NCI-H2029 treated with DMSO at 0.1 percent for 48 hours (cell line): ENCODE measurements at places on chromosomes 2 and 18.

DNA sequence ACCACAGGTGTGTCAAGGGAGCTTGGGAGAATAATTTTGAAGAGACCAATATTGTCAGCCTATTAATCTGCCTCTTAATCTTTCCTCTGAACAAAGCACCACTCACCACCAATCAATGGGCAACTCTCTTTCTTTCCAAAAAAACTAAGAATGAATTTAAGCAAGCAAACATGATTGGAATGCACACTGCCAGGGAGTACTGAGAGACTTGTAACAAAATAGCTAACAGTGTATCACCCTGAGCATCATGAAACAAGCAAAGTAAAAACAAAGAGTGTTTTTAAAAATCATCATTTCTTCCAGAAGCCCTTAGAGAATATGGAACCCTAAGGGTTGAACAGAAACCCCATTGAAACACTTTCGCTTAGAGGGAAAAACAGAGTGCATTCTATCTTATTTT is 299.7 kb downstream of the DSEL start:
- no peak for DNase-seq

DNA sequence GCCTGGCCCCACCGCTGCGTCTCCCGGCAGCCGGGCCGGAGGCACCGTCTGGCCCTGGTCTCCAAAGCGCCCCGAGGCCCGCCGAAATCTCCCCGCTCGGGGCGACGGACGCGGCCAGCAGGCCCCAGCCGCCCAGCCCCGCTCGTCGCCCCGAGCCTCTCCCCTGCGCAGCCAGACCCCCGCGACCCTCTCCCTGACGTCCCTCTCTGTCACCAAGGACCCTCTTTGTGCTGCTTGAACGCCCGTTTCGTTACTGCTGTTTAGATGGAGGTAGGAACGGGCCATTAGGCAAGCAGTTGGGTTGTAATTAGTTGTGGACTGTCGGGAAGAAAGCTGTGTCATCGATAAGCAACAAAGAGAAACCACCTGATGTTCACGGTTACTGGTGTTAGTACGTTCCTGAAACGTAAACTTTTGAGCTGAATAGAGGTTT is 686 bp downstream of the UBXN4 start:
- DNase-seq, result peak; percentile 26

DNA sequence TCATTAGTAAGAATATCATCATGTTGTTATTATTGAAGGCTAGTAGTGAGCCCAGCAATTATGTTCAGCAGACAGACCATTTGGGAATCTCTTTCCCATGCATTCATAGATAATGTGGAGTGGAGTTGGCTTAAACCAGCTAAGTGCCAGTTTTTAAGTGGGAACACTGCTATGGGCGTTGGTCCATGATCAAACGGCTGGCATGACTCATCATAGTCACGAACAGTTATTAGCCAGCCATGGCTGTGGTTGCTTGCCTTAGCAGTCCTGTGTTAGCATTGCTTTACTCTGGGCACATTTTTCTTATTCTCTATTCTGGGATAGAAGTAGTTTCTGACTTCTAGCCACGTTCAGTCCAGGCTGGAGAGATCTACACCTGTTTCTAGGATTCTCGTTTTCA is 17.7 kb downstream of the EIF4E2 start:
- no peak for DNase-seq

GRCh38 chr2:157492189-157492773 is 48.4 kb upstream of the CYTIP start:
- peak; percentile 47 for DNase-seq

DNA sequence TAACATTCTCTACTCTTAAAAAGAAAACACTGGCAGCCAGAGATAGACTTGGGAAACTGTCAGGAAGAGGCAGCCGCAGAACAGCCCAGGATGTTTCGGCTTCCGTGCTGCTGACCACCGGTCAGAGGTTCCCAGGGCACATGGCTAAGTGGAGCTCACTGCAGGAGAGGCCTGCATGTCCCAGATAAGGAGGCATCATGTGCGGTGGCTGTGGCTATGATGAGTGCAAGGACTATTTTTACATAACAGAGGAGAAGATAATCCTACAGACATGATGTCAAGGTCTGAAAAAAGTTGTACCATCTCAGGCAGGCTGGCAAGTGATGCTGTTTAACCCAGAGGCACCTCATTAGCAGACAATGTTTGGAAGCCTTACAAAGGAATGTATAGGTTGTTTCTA is 252.3 kb downstream of the CYRIA start:
- DNase-seq, result no peak

DNA sequence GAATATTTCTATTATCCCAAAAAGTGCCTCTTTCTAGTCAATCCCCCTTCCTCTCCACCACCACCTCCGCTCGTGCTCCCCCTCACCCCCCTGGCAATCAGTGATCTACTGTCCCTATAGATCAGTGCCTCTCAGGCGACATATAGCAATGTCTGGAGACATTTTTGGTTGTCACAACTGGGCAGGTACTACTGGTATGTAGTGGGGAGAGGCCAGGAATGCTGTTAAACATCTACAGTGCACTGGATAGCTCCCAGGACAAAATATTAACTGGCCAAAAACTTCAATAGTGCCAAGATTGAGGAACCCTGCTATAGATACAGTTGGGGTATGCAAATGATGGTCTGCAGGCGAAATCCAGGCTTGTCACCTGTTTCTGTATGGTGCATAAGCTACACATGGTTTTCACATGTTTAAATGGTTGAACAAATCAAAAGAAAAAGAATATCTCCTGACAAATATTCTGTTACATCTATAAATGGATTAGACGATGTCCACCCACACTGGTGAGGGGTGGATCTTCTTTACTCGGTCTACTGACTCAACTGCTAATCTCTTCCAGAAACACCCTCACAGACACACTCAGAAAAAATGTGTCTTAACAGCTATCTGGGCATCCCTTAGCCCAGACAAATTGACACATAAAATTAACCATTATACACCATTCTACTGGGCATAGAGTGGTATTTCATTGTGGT is 25.5 kb downstream of the DPYSL5 start:
- no peak for DNase-seq

GRCh38 chr2:211132573-211132972 is 576.2 kb downstream of the CPS1 start:
- no peak for DNase-seq

GRCh38 chr18:55539240-55539639 is 48.8 kb downstream of the TCF4 start:
- no peak for DNase-seq

DNA sequence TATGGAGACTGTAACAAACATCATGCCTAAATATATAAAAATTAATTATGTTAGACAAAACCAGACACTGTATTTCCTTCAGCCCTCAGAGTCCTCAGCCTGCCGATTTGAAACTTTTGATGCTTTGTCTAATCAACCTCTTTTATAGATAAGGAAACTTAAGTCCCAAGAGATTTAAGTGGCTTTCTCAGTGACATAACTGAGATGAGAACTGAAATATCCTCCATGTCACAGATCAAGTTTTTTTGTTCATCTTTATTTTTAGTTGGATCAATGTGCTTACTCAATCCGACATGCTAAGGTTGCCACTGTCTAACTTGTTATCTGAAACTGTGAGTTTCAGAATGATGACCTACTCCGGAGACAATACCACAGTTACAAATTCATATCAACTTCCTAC is 72.3 kb downstream of the BARD1 start:
- DNase-seq, result no peak

DNA sequence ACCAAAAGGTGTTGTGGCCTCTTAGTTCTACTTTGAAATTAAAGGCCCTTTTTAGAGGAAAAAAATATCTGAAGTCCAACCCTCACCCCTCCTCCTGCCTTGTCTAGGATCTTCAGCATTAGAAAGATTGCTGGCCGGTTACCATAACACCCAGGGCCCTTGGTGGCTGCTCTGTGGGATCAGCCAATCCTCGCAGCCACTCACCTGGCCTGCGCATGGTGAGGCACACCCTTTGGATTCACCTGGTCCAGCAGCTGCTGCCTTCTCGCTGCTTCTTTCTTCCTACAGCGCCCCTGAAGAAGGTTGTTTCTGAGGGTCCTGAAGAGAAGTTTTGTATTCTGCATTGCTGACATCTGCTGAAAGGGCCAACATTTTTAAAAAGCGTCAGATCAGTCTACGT is 25.2 kb downstream of the DYTN start:
- DNase-seq, result no peak

DNA sequence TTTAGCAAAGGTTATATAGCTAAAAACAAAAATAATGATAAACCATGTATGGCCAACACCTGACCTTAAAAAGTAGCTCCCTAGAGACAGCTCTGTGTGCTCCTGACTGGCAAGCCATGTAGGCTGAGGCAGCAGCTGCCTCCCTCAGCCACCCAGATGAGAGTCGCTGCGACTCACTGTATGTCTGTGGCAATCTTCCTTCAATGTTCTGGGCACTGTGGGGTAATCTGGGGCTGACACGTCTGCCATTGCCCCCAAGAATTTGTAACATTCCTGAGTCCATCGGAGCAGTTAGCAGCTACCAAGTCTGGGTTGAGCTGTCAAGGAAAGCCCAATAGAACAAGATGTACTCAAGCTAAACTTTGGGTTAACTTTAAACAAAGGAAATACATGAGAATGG is 106.4 kb upstream of the DAPL1 start:
- DNase-seq, result no peak

DNA sequence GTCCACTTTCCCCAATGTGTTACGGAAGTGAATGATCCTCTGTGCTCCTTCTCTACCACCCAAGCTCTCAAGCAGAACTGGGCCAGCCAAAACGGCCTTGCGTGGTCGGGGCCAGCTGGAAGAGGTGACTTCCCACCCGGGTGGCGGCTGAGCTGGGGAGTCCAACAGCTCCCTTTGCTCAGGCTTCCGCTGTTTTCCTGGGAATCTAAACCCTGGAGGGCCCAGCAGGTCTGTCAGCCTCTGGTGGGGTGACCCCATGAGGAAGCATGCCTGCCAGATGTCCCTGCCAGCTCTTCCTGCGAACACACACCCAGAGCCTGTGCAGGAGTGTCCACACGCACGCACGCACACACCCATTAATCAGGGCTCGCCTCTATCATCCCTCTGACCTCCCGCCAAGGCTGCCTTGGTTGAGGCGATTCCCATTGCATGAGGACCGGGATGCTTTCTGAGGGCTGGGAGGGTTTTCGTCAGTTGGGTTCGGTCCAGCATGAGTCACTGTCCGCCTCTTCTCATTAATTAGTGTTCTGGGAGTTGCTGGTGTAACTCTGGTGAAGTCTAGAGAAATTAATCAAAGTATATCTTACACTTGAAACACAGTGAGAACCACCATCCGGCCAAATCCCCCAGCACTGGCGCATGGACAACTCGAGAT is 90.6 kb downstream of the TWIST2 start:
- DNase-seq, result no peak
